ENCODE measurements at places on chromosomes 7 and 10. TPM values are rescaled to one million over a fixed set of nuclear protein-coding genes. Genes with fewer than 3 reads are reported as not detected.

Gene VIPR2
- total RNA-seq = not detected

Gene ANKRD7
- 1.2 TPM for total RNA-seq

Gene OGDH
- total RNA-seq = 136 TPM

Gene PDE6C
- total RNA-seq = not detected

Gene GJD4
- total RNA-seq = not detected

Gene ASB10
- total RNA-seq = not detected

Gene AHR
- 46.3 TPM for total RNA-seq

Gene RADIL
- 0.12 TPM for total RNA-seq

Gene DEPP1
- total RNA-seq = not detected

Gene PNLIPRP3
- not detected for total RNA-seq

- no peak for DNase-seq
Observed at GRCh38 chr7:134452419-134452838, 6.5 kb downstream of the AKR1B1 start.

GRCh38 chr10:15738270-15738925, 18.7 kb upstream of the ITGA8 start:
- DNase-seq = no peak

- peak; percentile 42 for DNase-seq
Observed at GRCh38 chr10:13717936-13718772, 131.4 kb downstream of the PRPF18 start.

DNA sequence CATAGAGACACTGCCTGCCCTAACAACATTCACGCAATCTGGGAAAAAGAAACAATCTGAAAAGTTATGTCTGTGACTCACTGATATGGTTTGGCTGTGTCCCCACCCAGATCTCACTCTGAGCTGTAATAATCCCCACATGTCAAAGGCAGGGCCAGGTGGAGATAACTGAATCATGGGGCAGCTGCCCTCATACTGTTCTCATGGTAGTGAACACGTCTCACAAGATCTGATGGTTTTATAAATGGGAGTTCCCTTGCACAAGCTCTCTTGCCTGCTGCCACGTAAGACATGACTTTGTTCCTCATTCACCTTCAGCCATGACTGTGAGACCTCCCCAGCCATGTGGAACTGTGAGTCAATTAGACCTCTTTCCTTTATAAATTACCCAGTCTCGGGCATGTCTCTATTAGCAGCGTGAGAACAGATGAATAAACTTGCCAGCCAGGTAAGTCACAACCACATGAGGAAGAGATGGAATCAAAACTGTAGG, 341.5 kb upstream of the AOAH start:
- peak; percentile 54 for DNase-seq

GRCh38 chr7:137681657-137682562, 164.9 kb downstream of the DGKI start:
- no peak for DNase-seq

- peak; percentile 88 for DNase-seq
Observed at GRCh38 chr7:138875794-138876193, 77.8 kb upstream of the ATP6V0A4 start.

DNA sequence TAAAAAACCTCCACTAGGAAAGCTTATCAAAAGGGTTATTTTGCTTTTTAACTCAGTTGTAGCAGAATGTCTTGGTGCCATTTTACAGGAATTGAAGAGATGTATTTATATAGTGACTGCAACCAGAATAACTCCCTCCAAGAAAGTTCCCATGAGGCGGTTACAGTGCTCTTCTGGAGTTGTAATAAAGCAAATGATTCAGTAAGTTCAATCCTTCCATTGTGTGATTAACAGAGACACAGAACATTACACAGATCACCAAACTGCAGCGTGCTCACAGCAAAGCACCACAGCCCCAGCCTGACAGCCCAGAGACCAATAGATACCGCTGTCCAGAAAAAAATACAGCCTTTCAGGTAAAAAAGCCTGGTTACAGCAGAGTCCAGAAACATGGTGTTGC, 21.9 kb upstream of the CABCOCO1 start:
- DNase-seq = no peak

DNA sequence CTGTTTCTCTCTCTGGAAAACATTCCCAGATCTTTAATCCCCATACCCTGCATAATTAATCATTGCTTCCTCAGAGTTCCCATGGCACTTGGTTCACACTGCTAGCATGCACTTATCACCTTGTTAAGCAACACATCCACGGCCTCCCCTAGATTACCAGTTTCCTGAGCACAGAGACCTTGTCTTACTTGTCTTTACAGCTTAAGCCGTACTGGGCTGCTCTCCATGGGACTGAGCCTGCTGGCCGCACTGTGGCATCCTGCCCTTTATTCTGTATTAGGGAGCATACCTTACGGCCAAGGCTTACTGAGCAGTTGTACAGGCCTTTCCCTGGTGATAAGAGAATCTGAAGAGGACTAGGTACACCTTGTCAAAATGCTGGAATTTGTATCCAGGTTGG, 190.2 kb downstream of the REEP3 start:
- no peak for DNase-seq

- DNase-seq = no peak
Observed at GRCh38 chr10:121098211-121098610, 247.0 kb downstream of the WDR11 start.

GRCh38 chr7:122975341-122975740, 20.2 kb downstream of the TAS2R16 start:
- DNase-seq = no peak

GRCh38 chr7:135380351-135380750, 129.6 kb downstream of the CNOT4 start:
- DNase-seq = no peak

DNA sequence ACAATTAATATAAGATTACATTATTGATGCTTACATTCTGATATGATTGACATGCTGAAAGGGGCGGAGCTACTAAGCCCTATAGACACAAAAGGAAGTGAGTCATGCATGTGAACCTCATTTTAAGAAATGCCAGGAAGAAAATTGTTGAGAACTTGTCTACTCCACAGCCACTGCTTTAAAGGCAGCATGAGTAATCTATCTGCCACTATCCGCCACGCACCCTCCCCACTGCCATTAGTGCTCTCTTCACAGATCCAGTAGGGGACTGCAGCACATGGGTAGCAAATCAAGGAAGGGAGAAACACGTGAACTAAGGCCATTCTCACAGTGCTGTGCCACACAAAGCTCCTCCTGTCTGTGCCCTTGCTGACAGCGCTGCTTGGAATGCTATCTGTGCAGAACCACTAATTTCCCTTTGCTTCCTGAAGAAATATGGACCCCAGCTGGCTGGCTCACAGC, 524.8 kb downstream of the GRM8 start:
- DNase-seq = peak; percentile 46

DNA sequence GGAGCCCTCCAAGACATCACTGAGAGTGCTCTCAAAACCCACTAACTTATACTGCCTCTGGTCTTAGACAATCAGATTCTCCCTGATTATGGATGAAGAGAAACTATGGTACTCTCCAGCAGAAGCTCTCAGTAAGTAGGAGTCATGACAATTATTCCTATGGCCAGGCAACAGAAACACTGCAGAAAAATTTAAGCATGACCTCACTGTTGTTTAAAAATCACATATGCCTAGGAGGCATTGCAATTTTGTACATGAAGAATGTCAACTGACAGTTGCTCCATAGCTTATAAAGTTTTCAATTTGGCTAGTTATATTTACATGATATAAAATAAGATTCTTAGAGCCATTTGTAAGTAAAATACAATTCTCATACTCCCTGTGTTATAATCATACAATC, 105.9 kb upstream of the LSM8 start:
- DNase-seq = no peak

GRCh38 chr10:95791425-95791979, 35.5 kb downstream of the ENTPD1 start:
- DNase-seq = no peak

GRCh38 chr10:127991543-127992255, 84.8 kb downstream of the PTPRE start:
- no peak for DNase-seq

DNA sequence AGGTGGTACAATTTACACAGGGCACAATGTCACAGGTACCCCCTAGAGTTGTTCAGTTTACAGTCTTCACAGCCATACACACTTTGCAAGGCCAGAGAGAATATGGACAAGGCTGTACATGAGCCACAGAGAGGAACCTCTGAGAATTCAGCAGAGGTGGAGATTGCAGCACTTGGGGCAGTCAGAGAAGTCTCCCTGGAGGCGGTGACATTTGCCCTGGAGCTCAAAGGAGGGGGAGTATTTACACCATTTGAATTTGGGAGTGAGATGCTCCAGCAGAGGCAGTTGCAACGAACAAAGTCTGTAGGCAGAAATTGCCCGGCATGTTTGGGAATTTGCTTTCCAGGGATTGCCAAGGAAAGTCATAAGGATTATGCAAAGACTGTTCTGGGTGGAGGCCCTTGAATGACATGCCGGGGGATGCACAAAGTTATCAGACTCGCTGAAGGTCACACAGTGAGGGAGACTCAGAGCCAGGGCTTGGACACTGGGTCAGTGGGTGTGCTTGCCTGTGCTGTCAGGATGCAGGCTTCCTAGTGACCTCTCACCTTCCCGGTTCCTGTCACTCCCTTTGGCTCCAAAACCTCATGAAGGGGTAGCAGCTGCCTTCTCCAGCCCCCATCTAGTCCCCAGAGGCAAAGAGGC, 160.7 kb upstream of the PCBD1 start:
- no peak for DNase-seq

- DNase-seq = no peak
Observed at GRCh38 chr7:95723583-95724180, 48.7 kb upstream of the DYNC1I1 start.

GRCh38 chr7:132757783-132758182, 181.5 kb upstream of the PLXNA4 start:
- no peak for DNase-seq

DNA sequence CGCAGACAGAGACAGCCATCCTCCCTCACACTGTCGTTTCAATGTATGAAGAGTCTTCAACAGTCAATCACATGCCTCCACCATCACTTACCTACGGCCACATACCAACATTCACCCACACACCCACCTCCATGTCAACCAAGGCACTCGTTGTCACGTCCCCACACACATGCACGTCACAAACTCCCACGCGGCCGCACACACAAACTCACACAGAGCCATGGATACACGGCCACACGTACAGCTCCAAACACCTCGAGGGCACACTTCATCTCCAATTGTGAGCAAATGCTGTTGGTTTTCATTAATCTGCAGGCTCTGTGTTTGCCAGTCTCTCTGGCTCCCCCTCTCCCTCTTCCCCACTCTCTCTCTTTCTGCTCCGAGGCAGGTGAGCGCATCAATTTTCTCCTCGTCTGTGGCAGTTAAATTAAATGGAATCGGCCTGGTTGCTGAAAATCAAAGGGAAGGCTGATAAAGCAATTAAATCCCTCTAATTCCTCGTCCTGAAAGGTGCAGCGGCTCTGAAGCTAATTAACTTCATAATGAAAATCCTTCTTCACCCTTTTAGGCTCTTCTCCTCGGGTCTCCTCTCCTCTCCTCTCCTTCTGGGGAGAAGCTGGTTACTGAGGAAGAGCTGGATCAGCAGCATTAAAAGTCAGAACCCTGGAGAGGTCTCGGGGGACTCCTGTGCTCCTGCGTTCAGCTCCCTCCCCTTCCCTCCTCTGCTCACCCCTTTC, 53.8 kb upstream of the SLF2 start:
- DNase-seq = no peak

DNA sequence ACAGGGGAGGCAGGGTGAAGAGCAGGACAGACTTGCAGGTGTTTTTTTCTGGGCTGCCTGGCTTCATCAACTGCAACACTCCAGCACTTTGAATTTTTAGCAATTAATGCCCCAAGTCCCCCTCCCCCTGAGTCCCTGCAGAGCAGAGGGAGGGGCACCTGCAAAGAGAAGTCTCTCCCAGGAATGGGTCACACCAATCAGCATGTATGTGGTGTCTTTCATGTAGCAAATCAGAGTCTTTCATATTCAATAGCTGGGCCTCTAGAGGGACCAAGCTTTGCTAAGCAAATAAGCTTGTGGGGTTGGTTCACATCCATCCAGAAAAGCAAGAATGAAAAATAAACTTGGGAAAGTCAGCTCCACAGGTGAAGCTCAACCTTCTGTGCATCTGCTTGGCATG, 90.7 kb downstream of the PARP12 start:
- DNase-seq = no peak

GRCh38 chr7:17946591-17946990, 6.3 kb upstream of the SNX13 start:
- DNase-seq = no peak

DNA sequence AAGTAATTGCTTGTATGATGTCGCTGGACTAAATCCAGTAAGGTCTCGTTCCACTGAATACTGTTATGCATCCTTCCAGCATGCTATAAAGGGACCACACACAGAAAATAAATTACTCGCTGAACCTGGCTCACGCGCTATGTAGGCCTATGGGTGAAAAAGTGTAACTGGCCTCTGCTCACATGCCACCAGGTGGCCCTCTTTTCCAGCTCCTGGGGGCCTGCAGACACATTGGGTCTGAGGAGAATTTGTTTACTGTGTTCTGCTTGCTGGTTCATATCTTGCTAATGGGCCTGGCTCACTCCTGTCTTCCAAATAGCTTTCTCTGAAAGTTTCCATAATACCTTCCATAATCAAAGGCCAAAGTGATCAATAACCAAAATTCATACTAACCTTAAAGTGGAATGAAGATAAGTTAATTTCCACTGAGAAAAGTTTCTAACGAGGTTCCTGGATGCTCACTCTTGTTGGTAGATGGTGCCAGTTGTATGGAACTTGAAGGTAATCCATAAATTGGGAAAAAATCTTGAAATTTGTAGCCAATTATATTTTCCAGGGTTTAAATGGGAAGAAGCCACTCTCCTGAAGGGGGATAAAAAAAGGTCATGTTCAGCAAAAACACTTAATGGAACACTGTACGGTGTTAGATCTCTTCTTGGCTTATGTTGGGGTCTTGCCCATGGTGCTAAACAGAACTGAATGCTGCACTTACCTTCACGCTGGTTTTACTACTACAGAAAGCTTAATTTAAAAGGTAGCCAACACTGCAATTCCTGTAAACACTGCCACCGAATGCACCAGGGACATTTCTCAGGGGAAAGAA, 27.0 kb upstream of the ZPBP start:
- peak; percentile 54 for DNase-seq

GRCh38 chr7:138848056-138848980, 50.3 kb upstream of the ATP6V0A4 start:
- no peak for DNase-seq

- peak; percentile 56 for DNase-seq
Observed at GRCh38 chr7:128405471-128406313, 4.1 kb downstream of the IMPDH1 start.
